HT-29 (cell line): ENCODE measurements at places on chromosomes 12 and 14.

- no peak for DNase-seq
Observed at GRCh38 chr12:115528466-115528865, 749.0 kb downstream of the MED13L start.

- DNase-seq = peak; percentile 66
Observed at GRCh38 chr14:66507181-66507721, 696 bp upstream of the GPHN start.

DNA sequence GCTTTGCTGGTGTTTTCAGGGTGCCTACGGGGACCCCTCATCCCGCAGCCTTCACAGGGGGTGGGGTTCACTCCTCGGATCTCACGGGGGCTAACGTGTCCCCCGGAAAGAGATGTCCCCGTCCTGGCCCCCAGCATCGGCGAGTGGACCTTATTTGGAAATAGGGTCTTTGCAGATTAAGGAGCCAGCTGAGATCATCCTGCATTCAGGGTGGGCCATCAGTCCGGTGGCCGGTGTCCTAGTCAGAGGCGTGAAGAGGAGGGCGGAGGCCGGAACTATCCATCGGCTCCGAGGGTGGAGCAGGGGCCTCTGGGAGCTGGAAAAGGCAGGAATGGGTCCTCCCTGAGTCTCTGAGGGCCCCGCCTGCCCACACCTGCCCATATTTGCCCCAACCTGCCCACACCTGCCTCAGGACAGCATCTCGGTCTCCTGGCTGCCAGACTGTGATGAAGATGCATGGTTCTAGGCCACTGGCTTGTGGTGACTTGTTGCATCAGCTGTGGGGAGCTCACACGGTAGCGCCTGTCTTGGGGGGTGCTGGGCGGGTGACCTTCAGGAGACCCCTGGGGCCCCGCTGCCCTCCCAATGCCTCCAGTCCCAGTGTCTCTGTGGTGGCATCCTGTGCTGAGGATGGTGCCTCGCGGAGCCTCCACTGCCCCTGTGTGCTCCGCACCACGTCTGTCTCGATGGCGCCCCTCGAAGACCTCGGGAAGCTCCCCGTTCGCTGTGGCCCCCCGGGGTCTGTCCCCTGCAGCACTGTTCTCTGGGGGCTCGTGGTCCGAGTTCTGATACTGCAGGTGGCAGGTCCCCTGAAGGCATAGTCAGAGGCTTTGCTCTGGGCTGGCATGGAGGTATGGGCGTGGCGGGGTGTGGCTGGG is 14.7 kb downstream of the NOC4L start:
- DNase-seq = no peak

GRCh38 chr12:53966385-53967133 is 6.4 kb upstream of the HOXC11 start:
- DNase-seq = no peak

GRCh38 chr14:75452324-75452723 is 24.5 kb downstream of the JDP2 start:
- no peak for DNase-seq

DNA sequence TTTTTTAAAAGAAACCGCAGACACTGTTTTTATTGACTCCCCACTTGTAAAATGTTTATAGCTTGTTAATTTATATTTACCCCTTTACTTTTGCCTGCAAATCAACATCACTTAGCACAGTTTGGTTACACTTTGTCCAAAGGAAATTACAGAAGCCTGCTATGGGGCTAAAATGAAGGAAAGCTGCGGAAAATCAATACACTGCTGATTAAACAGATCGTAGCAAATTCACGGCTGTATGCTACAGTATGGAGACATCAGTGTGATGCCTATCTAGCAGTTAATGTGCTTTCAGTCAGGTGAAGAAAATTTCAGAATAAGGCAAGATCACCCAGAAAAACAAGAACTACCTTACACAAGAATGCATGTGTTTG is 110.0 kb downstream of the FOXG1 start:
- no peak for DNase-seq

GRCh38 chr12:132429946-132430643 is 59.9 kb upstream of the FBRSL1 start:
- DNase-seq = peak; percentile 56

DNA sequence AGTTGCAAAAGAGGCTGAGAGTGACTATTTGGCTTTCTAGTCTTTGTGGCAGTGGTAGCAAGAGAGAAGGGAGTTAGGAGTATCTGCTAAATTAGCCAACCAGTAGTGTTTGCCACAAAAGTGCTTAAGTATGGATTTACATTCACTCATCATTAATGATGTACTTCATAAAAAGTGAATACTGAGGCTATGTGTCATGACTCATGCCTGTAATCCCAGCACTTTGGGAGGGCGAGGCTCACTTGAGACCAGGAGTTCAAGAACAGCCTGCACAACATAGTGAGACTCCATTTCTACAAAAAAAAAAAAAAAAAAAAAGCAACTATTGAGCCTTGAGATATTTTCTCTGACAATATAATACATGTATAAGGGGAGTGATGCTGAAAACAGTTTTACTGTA is 36.8 kb downstream of the CCDC177 start:
- no peak for DNase-seq

GRCh38 chr12:89556976-89557375 is 31.1 kb upstream of the POC1B start:
- DNase-seq = peak; percentile 76

DNA sequence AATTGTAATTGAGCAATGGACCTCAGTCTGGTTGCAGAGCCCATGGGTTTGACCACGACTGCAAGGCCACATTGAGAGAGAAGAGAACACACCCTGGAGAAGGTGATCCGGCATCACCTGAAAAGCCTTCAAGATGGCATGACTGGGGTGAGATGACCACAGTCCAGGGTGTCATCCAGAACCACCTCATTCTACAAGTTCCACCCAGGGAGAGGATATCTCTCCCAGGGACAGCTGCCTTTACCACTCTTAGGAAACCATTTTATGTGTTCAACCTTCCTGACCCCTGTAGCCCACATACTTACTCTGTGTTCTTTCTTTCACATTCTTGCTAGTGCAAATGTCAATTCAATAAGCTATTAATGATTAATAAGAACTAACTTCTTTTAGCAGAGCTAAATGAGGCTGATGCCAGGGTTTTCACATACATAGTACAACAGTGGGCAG is 43.4 kb upstream of the CPM start:
- DNase-seq = no peak

DNA sequence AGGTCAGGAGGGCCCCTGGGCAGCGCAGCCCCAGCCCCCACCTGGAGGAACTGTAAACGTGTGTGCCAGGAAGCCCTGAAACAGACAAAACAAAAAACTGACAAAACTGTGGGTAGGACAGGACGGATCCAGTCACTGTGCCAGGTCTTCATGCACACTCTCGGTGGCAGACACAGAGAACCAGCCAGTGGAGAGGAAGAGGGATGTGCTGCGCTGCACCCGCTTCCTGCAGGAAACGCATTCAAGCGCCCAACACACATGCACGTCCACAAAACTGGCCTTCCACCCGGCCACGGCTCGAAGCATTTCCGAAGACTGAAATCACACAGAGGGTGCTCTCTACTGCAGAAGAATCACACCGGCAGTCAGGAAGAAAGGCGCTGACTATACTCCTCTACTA is 16.9 kb downstream of the BRF1 start:
- DNase-seq = no peak

DNA sequence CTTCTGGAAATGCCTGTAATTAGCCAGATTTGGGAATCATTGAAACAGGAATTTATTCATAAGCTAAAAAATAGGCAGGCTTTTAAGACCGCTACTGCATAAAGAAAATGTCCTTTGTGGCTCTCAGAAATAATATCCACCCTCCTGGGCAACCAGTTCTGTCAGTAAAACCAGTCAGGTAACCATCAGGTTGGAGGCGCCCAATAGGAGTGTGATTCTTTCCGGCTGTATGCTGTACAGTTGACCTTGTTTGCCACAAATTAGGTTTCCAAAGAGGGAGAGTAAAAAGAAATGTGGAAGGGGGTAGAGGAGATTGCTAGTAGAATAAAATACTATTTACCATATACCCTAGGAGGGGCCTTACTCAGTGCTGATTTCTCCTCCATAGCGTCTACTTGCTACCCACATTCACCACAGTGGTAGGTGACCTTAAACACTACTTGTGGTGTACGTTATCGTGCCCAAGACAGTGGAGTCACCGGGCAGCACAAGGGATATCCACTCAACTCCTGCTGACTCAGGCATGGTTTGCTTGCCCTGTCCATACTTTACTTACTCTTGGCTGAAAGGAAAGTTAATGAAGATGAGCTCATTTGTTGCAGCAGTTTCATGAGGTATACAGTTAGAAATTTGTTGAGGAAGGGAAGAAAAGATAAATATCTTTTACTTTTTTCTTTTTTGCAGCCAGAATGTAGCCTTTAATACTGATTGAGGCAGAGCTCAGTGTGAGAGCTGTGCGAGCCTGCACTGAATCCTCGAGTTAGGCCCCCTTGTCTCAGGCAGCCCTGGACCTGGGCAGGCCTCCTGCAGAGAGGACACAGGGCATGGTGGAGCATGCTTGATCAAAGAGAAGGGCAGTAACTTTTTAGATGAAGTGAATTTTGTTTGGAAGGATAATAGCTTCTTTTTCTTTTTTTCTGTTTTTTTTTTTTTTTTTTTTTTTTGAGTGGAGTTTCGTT is 76.7 kb downstream of the DIP2B start:
- DNase-seq = peak; percentile 45

GRCh38 chr12:52918784-52919183 is 13.9 kb upstream of the KRT8 start:
- DNase-seq = peak; percentile 0

- no peak for DNase-seq
Observed at GRCh38 chr14:44113769-44114730, 393.0 kb downstream of the FSCB start.

- DNase-seq = no peak
Observed at GRCh38 chr14:22400655-22401259, 188.3 kb downstream of the DAD1 start.

DNA sequence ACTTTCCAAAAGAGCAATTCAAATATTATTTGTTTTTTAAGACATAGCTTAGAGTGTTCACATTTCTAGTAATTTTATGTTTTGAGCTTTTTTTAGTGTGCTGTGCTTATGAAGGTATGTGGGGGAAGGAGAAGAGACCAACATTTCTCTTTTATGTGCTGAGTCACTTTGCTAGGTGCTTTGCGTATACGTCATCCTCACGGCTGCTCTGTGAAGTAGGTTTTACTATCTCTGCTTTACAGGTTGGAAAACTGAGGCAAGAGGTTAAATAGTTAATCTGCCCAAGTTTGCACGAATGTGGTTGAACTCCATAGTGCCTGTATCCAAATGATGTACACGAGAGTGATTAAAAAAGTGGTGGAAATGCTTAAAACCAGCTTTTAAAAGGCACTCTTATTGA is 75.9 kb downstream of the AEBP2 start:
- DNase-seq = no peak

DNA sequence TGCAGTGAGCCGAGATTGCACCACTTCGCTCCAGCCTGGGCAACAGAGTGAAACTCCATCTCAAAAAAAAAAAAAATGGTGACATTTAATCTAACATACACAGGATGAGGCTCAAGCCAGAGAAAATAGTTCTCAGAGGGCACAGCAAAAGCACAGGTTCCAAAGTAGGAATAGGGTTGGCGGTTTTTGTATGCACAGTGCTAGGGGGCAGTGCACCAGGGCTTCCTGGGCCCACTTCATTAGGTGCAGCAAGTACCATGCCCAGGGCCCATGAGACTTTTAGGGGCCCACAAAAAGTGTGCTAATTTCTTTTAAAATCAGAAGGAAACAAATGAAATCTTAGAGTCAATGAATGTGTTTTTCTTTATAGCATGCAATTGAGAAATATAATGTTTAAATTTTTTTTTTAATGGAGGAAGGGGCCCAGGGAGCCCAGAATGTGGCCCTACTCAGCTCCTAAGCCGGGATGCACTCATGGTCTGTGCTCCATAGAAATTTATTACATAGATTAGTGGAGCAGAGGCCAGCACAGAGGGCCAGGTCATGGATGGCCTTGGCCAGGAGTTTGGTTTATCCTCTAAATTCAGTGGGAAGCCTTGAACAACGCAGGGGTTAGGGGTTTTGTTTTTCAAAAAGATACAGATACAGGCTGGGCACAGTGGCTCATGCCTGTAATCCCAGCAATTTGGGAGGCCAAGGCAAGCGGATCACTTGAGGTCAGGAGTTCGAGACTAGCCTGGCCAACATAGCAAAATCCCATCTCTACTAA is 2.3 kb downstream of the AK7 start:
- DNase-seq = no peak

- no peak for DNase-seq
Observed at GRCh38 chr14:25009891-25010290, 40.1 kb downstream of the STXBP6 start.
